ENCODE measurements at places on chromosomes 16 and 17. TPM values are rescaled to one million over a fixed set of nuclear protein-coding genes. Genes with fewer than 3 reads are reported as not detected.

GRCh38 chr17:81647640-81648012 lies 8.7 kb downstream of the PDE6G start:
- no peak for DNase-seq

GRCh38 chr16:74321356-74321755 lies 24.7 kb downstream of the PSMD7 start:
- no peak for DNase-seq

Gene SPNS3
- 1.0 TPM for total RNA-seq

Gene ANKRD13B
- 8.3 TPM for total RNA-seq

Data from left ventricle myocardium superior (tissue), 1 donor.